Type B pancreatic cell (in vitro differentiated cells): ENCODE measurements at places on chromosomes 3 and 15.

DNA sequence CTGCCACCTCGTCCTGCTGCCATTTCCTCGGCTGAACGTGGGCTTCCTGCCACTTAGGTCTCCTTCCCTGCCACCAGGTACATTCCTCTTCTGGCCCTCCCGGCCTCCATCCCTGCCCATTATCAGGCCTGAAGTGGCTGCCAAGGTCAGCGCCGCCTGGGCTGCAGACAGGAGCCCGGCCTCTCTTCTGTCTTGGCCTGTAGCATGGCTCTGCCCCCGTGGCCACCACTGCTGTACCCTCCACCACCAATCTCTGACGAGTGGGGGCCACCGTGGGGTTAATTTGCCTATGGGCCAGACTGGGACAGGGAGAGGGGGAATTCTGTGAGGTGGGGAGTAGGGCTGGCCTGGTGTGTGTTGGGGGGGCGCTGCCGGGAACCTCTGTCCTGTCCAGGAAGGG lies 2.0 kb upstream of the BAHD1 start:
- no peaks in the 10 kb centered on the region for H3K36me3 ChIP-seq
- no peak for DNase-seq
- H3K4me3 ChIP-seq: peak overlapping the region; percentile 68

- H3K36me3 ChIP-seq: no peaks in the 10 kb centered on the region
- H3K27ac ChIP-seq: no peak overlapping the region
- DNase-seq: no peak
Measured at GRCh38 chr3:74842141-74842540, 227.7 kb upstream of the CNTN3 start.

GRCh38 chr15:38873158-38873557 lies 308.5 kb upstream of the RASGRP1 start:
- H3K27ac ChIP-seq: no peak overlapping the region
- H3K36me3 ChIP-seq: no peaks in the 10 kb centered on the region
- DNase-seq: no peak
- H3K4me1 ChIP-seq: peaks cover 27% of the 10 kb centered on the region
- H3K4me3 ChIP-seq: no peak overlapping the region

DNA sequence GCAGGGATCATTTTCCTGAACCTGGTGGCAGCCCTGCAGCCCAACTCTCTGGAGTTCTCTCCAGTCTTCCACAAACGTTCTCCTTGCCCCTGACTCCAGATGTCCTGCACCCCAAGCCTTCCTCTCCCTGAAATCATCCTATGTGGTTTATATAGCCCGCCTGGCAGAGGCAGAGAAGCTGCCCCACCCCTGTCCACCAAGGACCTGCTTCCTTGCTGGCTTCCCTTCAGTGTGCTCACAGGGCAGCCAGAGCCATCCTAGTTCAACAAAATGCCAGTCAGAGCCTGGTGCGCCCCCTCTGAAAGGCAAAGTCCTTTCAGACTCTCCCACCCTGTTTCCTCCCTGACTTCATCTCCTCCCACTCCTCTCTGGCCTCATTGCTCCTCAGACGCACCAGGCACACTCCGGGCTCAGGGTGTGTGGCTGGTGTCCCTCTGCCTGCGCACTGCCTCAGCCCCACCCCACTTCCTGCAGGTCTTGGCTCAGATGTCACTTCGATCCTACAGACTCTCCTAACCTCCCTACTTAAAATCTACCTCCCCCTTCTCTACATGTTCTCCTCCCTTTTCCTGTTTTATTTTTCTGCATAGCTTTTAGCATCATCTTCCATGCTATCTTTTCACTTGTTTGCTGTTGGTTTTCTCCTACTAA lies 5.9 kb downstream of the KBTBD13 start:
- no peak for DNase-seq
- peaks cover 63% of the 10 kb centered on the region for H3K27me3 ChIP-seq
- peak overlapping the region; percentile 51 for H3K4me3 ChIP-seq
- peak overlapping the region; percentile 72 for H3K27ac ChIP-seq
- peaks cover 60% of the 10 kb centered on the region for H3K4me1 ChIP-seq
- no peaks in the 10 kb centered on the region for H3K36me3 ChIP-seq
